Aorta (tissue), 5 donors: ENCODE measurements at places on chromosomes 4 and X. TPM values are rescaled to one million over a fixed set of nuclear protein-coding genes. Genes with fewer than 3 reads are reported as not detected.
A peak's percentile ranks its signal among the peaks of the same experiment; 100 is the strongest.

GRCh38 chr4:101527188-101527587 lies 179.9 kb upstream of the PPP3CA start:
- no peak for DNase-seq
- H3K4me1 ChIP-seq = no peaks in the 10 kb centered on the region
- no peak overlapping the region for H3K27ac ChIP-seq

DNA sequence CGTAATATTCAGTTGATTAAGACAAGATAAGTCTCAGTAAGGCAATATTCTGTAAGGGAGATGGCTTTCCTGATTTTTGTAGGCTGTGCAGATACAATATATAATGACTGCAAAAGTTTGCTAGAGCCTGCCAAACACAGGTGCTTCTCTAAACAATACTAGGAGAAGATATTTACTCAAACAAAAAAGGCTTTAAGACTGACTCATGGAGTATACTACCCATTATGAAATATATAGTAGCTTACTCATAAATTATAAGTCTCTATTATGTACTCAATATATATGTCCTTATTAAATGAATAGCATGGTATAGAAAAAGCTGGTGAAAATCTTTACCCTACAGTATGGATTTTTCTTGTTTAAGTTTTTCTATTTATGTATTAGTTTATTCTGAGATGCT lies 93.2 kb upstream of the IL15 start:
- no peaks in the 10 kb centered on the region for H3K36me3 ChIP-seq
- H3K4me1 ChIP-seq = no peaks in the 10 kb centered on the region
- no peak for DNase-seq
- H3K4me3 ChIP-seq = no peak overlapping the region
- H3K27ac ChIP-seq = no peak overlapping the region

DNA sequence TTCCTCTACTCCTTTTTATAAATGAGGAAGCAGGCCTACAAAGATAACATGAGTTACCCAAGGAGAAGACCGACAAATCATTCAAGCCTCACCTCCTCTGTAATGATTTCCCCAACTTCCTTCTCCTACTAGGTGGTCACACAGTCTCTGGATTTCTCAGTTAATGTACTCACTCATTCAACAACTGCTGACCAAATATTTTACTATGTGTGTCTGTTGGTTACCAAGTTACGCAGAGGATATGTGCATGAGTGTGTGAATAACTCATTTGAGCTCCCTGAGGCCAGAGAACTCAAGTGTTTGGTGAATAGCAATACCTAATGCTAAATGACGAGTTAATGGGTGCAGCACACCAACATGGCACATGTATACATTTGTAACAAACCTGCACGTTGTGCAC lies 10.4 kb downstream of the CASK start:
- H3K27ac ChIP-seq = no peak overlapping the region
- H3K36me3 ChIP-seq = no peaks in the 10 kb centered on the region
- peaks cover 2% of the 10 kb centered on the region for H3K4me1 ChIP-seq
- no peak overlapping the region for H3K4me3 ChIP-seq
- no peaks in the 10 kb centered on the region for H3K27me3 ChIP-seq

DNA sequence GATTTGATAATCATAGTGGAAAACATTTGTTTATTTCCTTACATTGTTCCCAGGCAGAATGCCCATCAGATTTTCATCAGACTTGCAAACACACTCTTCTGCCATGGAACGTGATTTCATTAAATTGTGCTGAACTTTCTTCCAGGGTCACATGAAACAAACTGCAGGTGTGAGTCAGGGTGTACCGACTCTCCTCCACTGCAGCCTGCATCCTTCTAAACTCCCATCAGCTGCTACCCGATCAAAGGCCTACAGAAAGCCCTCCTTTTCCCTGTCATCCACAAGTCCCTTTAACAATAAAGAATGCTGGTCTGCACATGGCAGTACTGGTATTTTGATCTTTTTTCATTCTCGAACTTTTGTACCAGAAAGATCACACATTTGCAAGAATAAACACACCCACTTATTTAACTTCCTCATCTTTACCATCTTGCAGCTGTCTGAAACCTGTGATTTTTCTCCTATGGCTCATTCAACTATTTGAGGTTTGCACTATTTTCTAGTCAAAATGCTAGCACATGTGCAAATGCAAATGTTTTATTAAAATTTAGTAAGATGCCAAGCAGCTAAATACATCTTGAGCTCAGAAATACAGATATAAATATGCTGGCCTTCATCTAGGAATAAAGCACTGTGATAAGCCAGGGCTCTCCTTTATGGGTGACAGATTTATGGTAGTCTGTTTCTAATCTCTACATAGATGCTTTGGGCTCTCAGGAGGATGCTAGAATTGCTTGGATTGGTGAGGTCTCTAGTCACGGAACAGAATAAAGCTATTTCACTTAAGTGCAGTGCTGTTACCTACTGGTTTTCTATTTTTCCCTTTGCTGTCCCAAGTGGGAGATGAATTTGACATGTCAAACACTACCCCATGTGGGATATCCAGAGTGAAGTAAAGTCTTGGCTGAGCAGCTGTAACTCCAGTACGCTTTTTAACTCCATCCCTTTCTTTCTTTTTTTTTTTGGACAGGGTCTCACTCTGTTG lies 25.8 kb upstream of the ARHGAP24 start:
- H3K4me3 ChIP-seq = no peak overlapping the region
- H3K4me1 ChIP-seq = peaks cover 2% of the 10 kb centered on the region
- no peaks in the 10 kb centered on the region for H3K36me3 ChIP-seq
- no peak for DNase-seq
- H3K27me3 ChIP-seq = no peaks in the 10 kb centered on the region
- no peak overlapping the region for H3K27ac ChIP-seq

- no peaks in the 10 kb centered on the region for H3K36me3 ChIP-seq
- H3K27me3 ChIP-seq = no peaks in the 10 kb centered on the region
- no peak overlapping the region for H3K27ac ChIP-seq
- no peaks in the 10 kb centered on the region for H3K4me1 ChIP-seq
These were observed 919 bp upstream of the SEC24B start for GRCh38 chr4:109432696-109433095.

Gene IBSP
- not detected for total RNA-seq

- H3K4me1 ChIP-seq = peaks cover 3% of the 10 kb centered on the region
- H3K4me3 ChIP-seq = no peak overlapping the region
- peak overlapping the region; percentile 38 for H3K27ac ChIP-seq
- DNase-seq = no peak
- H3K27me3 ChIP-seq = no peaks in the 10 kb centered on the region
These were observed 62.5 kb downstream of the AFAP1 start for GRCh38 chr4:7877176-7877575.

GRCh38 chrX:43836435-43837184 lies 45.6 kb downstream of the MAOB start:
- DNase-seq = no peak
- H3K4me1 ChIP-seq = no peaks in the 10 kb centered on the region
- H3K36me3 ChIP-seq = no peaks in the 10 kb centered on the region
- H3K27ac ChIP-seq = no peak overlapping the region
- H3K4me3 ChIP-seq = no peak overlapping the region

DNA sequence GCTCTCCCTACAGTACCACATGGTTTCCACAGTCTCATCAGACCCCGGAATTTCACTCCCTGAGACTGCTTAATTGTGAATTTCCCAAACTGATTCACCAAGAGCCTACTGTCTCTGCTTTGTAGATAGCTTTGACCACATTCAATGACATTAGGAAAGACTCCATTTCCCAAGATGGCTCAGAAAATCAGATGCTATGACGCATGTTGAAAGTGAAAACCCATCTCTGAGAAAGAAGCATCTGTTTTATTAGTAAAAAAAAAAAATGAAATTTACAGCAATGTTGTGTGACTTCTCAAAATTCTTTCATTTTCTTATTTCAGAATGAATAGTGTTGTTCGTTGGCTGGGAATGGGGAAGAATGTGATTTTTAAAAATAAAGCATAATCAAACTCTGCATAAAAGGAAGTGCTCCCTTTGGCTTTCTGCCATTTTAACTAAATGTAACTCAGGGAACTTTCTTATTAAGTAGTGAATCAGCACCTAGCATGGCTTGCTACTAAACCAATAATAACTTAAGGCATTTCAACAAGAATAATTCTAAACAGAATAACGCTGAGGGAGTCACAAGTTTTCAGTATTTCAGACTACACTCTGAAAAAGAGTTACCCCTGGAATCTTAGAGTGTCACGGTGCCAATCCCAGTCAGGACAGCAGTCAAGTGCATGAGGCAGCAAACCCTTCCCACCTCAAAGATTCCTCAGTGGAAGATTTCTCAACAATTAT lies 97.4 kb upstream of the MYOZ2 start:
- H3K4me1 ChIP-seq = peaks cover 6% of the 10 kb centered on the region
- H3K27ac ChIP-seq = peak overlapping the region; percentile 70
- DNase-seq = no peak
- no peak overlapping the region for H3K4me3 ChIP-seq
- H3K27me3 ChIP-seq = no peaks in the 10 kb centered on the region
- no peaks in the 10 kb centered on the region for H3K36me3 ChIP-seq

DNA sequence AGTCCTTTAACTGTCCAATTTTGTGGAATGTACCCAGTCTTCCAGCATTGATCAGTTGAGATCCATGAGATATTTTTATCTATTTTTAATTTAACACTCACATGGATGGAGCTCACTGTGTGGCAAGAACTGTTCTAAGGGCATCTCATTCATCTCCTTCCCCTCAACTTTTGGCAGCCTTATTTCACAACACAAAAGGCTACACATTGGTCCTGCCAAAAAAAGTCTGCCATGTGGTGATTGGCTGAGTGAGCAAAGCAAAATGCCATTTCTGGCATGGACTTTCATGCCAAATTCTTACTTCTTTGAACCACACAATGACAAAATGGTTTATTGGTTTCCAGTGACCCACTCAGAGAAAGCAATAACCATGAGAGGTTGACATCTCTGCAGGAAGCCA lies 171.6 kb upstream of the MAP3K15 start:
- no peaks in the 10 kb centered on the region for H3K36me3 ChIP-seq
- no peak overlapping the region for H3K4me3 ChIP-seq
- no peak overlapping the region for H3K27ac ChIP-seq
- no peak for DNase-seq

DNA sequence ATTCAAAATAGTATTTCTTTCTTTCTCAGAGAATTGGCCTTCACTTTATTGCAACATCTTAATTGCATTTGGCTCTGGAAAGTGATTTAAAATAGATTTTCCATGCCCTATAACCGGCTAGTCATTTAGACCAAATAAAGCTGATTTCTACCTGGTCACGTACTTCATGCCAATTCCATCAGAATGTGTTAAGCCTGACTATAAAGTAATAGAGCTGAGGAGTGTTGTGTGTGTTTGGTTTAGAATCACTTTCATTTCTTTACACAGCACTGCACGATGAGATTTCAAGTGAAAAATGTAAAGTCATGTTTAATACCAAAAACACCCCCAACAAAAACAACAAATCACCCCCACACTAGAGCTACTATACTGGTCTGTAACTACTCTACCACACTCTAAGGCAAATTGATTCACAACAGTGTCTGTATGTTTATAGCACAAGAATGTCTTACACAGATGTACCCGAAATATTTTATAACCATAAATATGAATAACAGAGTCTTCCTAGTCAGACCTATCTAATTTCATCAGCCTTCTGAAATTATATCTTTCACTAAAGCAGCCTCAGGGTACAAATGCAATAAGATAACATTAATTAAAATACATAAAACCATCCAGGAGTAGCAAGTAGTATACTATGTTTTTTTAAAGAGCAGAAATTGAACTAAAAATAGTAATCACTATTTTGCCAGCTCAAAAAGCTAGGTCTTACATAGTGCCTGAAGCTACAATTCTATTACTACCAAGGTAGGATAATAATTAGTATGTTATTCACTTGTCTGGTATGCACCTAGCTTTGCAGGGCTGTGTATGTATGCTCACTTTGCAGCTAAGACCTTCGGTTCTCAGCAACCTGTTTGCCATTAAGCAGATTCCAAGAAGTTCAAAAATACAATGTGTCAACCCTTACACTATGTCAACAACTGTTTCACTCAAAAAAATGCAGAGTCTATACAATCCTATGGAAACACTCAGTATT lies 28.4 kb downstream of the APBB2 start:
- DNase-seq = no peak
- no peaks in the 10 kb centered on the region for H3K36me3 ChIP-seq
- no peak overlapping the region for H3K4me3 ChIP-seq
- peaks cover 2% of the 10 kb centered on the region for H3K4me1 ChIP-seq
- no peak overlapping the region for H3K27ac ChIP-seq
- H3K27me3 ChIP-seq = no peaks in the 10 kb centered on the region

GRCh38 chr4:98674404-98675173 lies 16.2 kb upstream of the TSPAN5 start:
- no peaks in the 10 kb centered on the region for H3K4me1 ChIP-seq
- no peaks in the 10 kb centered on the region for H3K27me3 ChIP-seq
- DNase-seq = no peak
- H3K36me3 ChIP-seq = no peaks in the 10 kb centered on the region
- no peak overlapping the region for H3K4me3 ChIP-seq
- H3K27ac ChIP-seq = no peak overlapping the region

Gene SMIM14
- 68.5 TPM for total RNA-seq

DNA sequence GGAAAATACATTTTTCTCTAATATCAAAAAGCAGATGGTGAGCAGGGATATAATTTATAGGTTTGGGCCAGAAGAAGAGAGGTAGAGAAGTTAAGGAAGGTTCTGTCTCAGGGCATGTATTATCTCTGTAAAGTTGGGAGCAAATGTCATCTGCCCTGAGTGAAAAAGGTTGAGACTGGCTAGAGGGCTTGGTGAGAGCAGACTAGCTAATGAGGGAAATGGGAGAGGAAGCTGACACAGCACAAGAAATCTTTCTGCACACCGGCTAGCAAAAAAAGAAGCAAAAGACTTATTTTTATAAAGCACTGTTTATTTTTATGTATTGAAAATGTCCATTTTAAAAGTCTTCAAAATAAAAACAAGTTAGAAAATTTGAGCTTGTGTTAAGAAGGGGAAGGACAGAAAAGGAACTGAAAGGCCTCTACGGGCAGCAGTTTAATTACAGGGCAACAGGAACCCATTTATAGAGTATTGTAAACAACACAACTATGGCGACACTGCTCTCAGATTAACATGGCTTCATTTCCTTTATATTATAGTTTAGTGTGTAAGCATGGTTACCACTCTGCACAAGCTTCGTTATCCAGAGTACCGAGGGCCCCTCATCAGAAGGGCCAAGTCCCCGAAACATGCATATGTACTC lies 17.4 kb downstream of the CD40LG start:
- H3K4me1 ChIP-seq = no peaks in the 10 kb centered on the region
- peaks cover 4% of the 10 kb centered on the region for H3K36me3 ChIP-seq
- H3K27me3 ChIP-seq = no peaks in the 10 kb centered on the region
- no peak for DNase-seq

Gene POLN
- total RNA-seq = 6.6 TPM

- no peaks in the 10 kb centered on the region for H3K27me3 ChIP-seq
- H3K27ac ChIP-seq = no peak overlapping the region
- H3K4me1 ChIP-seq = no peaks in the 10 kb centered on the region
- DNase-seq = no peak
- H3K4me3 ChIP-seq = no peak overlapping the region
These were observed 1076.2 kb downstream of the C4orf33 start for GRCh38 chr4:130172156-130172555.

GRCh38 chr4:65195666-65196065 lies 474.6 kb downstream of the EPHA5 start:
- no peaks in the 10 kb centered on the region for H3K27me3 ChIP-seq
- H3K36me3 ChIP-seq = no peaks in the 10 kb centered on the region
- DNase-seq = no peak
- no peak overlapping the region for H3K27ac ChIP-seq

- peak within 1 kb of the TSS; percentile 80 for H3K4me3 ChIP-seq
- no peaks in the 10 kb centered on the region for H3K4me1 ChIP-seq
- H3K36me3 ChIP-seq = no peaks in the 10 kb centered on the region
- DNase-seq = peak; percentile 89
- no peak within 1 kb of the TSS for H3K27ac ChIP-seq
These were observed at the start of gene STOX2 for GRCh38 chr4:183905081-183905592. Gene STOX2 (plus strand): TSS chr4:183905307. CDS start chr4:183906791, 1,484 bp downstream.
